Frontal cortex (tissue), 4 donors: ENCODE measurements at places on chromosomes 13 and 19. TPM values are rescaled to one million over a fixed set of nuclear protein-coding genes. Genes with fewer than 3 reads are reported as not detected.

The ZNF578 gene
- total RNA-seq = 36.3 TPM

The CDC34 gene
- total RNA-seq = 55.4 TPM

GRCh38 chr19:44585371-44586133 is 27.8 kb upstream of the IGSF23 start:
- DNase-seq = no peak

DNA sequence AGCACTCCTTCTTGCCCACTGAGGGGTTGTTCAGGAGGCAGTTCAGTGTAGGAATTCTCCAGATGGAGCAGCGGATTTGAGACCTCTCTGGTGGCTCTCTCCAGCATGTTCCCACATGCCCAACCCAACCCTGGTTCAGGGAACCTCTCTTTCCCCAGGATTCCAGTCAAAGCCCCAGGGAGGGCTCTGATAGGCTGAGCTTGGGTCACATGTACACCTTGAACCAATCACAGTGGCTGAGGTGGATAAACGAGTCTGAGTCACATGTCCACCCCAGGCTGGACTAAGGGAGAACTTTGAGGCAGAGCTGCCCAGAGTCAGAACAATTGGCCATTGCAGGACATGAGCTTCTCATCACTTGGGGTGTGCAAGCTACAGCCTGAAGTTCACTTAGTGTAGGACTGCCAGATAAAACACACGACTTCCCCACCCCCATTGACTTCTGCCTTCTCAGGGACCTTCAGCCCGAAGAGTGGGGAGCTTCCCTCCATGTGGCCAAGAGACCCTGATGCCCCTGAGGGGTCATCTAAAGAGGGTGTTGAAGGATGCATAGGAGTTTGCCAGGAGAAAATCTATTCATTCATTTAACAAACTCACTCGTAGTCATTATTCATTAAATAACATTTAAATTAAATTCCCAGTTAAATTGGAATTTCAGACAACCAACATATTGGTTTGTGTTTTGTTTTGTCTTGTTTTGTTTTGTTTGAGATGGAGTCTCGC is 4.0 kb upstream of the MAST3 start:
- DNase-seq = no peak

GRCh38 chr13:58704953-58705352 is 1073.4 kb downstream of the PCDH17 start:
- DNase-seq = no peak

- DNase-seq = peak; percentile 33
These were observed 32.2 kb downstream of the RCBTB2 start for GRCh38 chr13:48500652-48501197.

- DNase-seq = no peak
These were observed 44.1 kb downstream of the RFC3 start for GRCh38 chr13:33862016-33862415.

DNA sequence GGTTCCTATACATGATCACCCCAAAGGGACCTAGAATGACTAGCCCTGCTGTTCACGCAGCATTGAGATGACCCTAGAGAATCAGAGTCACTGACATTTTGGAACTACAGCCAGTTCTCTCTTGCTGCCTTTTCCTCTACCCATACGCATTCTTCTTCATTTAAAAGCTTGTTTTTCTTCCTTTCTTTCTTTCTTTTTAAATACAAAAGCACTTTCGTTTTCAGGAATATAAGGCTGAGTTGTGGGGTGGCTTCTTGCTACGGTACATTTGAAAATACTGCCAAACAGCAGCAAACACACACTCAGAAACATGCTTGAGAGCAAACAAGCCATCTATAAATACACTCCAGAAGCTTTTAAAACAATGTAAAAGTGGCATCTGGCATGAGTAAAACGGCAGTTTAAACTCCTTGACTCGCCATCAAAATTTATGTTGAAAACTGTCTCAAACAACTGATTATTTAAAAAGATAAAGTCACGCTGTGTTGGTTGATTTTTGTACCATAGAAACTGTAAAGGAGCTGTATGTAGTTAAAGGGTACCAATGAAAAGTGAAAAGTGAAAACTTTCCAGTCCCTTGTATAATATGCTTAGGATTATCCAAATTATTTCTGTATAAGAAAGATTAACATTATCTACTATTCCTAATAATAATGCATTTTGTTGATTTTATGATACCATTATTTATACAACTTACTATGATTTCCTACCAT is 95.6 kb downstream of the PCDH9 start:
- no peak for DNase-seq

GRCh38 chr13:51524829-51525566 is 59.3 kb upstream of the WDFY2 start:
- DNase-seq = no peak

- DNase-seq = no peak
These were observed 1113.4 kb upstream of the MIR17HG start for GRCh38 chr13:90233933-90234672.

GRCh38 chr13:99151516-99151915 is 49.1 kb upstream of the UBAC2 start:
- no peak for DNase-seq

- no peak for DNase-seq
These were observed 17.0 kb downstream of the PAK4 start for GRCh38 chr19:39142630-39143029.

DNA sequence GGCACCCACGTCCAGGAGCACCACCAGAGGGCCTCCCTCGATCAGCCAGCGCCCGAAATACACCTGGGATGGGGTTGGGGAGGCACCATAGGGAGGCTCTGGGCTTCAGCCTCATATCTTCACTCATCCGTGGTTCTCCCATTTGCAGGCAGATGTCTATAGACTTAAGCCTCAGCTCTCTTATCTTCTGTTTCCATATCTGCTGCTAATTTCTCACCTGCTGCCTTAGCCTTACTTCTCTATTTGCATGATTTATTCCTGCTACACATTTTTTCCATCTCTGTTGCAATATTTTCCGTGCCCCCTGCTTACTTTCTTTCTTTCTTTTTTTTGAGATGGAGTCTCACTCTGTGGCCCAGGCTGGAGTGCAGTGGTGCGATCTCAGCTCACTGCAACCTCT is 5.8 kb downstream of the GYS1 start:
- no peak for DNase-seq
